ENCODE measurements at places on chromosomes 6 and 20.

DNA sequence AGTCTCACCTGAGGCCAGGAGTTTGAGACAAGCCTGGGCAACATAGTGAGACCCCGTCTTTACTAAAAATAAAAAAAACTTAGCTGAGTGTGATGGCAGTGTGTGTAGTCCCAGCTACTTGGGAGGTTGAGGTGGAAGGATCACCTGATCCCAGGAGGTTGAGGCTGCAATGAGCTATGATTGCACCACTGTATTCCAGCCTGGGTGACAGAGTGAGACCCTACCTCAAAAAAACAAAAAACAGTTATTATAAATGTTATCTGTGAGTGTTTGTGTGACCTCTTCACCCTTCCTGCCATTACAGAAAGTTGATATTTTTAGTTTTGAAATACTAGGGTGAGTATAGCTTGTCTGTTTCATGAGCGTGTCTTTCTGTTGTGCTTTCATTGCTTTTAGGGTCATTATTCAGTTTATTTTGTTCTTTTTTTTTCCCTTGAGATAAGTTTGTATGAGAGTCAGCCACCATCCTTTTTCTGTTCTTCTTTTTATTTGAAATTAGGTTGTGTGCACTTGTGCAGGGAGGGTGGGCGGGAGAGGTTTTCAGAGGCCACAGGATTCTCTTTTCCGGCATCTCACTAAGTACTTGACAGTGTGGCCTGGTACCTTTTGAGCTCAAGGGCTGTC, 26.2 kb downstream of the CDYL start:
- DNase-seq: no peak

- DNase-seq: no peak
These were observed 114.1 kb downstream of the IYD start for GRCh38 chr6:150482883-150483409.

GRCh38 chr20:49432550-49432949, 49.9 kb downstream of the KCNB1 start:
- no peak for DNase-seq

- no peak for DNase-seq
These were observed 19.8 kb downstream of the TAB2 start for GRCh38 chr6:149337320-149337719.

GRCh38 chr6:50720623-50721022, 7.3 kb downstream of the TFAP2D start:
- no peak for DNase-seq

DNA sequence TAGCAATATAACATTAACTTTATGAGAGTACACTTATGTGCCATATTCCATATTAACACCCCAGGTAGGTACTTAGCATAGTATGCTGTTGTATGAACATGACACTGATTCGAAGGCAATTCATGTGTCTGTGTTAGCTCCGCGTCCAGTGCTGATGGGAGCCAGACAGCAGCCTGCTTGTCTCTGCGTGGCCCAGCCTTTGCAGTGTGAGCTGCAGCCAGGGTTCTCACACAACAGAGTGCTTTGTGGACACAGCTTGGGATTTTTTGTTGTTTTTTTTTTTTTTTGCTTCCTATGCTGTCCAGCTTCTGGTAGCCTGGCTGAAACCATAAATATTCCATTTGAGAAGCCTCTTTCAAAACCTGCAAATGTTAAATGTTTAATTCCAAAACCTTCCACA, 350.9 kb downstream of the SMOC2 start:
- no peak for DNase-seq

DNA sequence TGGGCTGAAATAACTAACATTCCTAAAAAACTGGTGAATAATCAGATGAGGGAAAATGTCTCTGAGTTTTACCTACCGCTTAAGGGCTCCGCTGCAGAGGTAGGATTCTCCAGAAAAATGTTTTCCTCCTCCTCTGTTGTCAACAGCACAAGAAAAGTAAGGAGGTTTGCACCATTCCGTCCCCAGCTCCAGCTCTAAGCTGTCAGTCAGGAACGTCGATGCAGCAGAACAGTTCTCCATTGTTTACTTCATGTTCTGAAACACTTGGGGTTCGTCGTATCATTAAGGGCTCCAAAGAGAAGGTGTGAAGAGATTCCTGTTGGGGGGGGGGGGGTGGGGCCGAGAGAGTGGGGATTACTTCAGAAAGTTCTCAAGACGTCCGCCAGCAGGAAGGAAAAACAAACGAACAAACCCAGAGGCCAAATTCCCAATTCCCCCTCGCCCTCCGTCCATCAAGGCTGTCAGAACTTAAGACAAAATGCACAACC, 734 bp downstream of the MMS22L start:
- DNase-seq: no peak

GRCh38 chr6:6386010-6386409, 65.5 kb upstream of the F13A1 start:
- DNase-seq: no peak

DNA sequence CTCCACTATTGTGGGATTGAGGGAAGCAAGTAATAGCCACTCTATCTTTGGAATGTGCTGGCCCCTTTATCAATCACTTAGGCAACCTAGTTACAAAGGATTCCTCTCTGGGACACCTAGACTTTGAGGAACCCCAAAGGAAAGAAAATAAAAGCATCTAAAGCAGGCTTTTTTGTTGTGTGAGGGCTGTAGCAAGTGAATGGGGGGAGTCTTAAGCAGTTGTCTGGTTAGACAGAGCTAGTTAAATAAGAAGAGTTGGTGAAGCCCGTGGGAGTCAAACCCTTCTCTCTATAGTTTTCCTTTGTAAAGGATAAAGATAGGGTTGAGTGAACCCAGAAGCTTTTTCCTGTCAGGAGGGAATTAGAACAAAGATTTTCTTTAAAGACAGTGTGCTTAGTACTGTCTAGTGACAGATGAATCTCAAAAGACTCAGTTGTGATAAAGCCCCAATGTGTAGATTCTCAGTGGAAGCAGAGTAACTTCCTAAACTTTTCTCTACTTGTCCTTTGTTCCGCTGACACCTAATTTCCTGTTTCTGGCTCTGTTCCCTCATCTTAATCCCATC, 63.3 kb downstream of the HDGFL1 start:
- DNase-seq: no peak

GRCh38 chr6:138590796-138591709, 91.8 kb upstream of the NHSL1 start:
- peak; percentile 12 for DNase-seq

- no peak for DNase-seq
These were observed 88.1 kb downstream of the RSPH3 start for GRCh38 chr6:158911746-158912480.

DNA sequence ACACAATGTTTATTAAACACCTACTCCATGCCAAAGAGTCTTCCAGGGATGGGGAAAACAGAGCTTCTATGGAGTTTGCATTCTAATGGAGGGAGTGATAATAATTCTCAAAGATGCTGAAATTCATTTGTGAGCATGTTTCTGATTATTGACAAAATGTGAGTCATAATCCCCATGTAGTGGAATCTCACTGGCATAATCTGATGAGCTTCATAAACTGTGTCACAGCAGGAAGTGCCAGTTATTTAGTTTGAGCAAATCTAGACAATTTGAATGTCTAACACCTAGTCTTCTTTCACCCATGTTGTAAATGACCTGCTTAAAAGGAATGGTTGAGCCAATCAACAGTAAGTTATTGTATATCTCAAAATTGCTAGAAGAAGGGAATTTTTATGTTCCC, 95.1 kb downstream of the KCNQ5 start:
- DNase-seq: no peak

- no peak for DNase-seq
These were observed 332.0 kb downstream of the HAO1 start for GRCh38 chr20:7608250-7608649.

- DNase-seq: no peak
These were observed 57.1 kb downstream of the GNAS start for GRCh38 chr20:58909585-58909984.

DNA sequence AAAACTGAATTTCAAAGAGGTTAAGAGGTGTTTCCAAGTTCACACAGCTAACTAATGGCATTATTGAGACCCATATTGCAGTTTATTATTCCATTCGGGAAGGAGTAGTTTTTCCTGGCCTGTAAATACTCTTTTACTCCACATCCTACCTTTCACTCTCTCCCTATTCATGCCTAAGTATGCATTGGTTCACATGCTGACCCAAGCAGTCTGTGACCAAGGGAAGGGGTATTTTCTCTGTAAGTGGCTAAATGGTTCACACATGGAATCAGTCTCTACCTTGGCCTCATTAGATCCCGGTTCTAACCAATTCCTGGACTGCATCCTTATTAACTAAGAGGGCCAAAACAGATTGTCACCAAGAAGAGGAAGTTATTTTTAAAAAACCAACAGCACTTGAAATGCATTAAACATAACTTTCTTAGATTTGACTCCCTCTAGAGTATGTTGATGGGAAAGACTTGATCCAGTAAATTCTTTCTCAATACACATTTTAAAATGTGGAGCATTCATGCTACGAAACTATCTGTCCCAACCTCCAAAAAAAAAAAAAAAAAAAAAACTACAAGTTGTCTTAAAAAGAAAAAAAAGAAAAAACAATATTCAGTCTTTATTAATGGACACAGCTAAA, 17.8 kb upstream of the RSPO3 start:
- no peak for DNase-seq

DNA sequence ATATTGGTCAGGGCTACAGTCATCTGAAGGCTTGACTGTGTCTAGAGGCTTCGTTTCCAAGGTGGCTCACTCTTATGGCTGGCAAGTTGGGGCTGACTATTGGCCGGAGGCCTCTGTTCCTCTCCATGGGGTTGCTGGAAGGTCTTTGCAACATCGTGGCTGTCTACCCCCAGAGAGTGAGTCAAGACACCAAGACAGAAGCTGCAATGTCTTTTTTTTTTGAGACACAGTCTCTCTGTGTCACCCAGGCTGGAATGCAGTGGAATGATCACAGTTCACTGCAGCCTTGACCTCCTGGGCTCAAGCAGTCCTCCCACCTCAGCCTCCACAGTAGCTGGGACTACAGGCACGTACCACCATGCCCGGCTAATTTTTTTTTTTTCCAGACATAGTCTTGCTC, 29.4 kb upstream of the KIF3B start:
- DNase-seq: no peak

DNA sequence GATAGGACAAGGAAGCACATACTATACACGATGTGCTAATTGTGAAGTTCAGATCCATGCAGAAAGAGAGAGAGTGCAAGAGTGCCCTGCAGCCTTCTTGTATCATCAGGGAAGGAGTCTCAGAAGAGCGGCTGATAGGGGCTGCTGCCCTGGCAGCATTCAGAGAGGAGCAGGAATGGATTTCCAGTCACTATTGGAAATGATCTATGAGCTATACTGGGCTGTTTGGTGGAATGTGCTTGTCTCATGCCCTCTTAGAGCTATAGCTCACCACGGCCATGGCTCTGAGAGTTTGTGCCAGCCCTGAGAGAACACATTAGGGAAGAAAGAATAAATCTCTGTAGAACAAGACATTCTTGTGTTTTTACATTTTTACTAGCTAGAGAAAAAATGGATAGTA, 212.6 kb upstream of the RAB32 start:
- DNase-seq: no peak

DNA sequence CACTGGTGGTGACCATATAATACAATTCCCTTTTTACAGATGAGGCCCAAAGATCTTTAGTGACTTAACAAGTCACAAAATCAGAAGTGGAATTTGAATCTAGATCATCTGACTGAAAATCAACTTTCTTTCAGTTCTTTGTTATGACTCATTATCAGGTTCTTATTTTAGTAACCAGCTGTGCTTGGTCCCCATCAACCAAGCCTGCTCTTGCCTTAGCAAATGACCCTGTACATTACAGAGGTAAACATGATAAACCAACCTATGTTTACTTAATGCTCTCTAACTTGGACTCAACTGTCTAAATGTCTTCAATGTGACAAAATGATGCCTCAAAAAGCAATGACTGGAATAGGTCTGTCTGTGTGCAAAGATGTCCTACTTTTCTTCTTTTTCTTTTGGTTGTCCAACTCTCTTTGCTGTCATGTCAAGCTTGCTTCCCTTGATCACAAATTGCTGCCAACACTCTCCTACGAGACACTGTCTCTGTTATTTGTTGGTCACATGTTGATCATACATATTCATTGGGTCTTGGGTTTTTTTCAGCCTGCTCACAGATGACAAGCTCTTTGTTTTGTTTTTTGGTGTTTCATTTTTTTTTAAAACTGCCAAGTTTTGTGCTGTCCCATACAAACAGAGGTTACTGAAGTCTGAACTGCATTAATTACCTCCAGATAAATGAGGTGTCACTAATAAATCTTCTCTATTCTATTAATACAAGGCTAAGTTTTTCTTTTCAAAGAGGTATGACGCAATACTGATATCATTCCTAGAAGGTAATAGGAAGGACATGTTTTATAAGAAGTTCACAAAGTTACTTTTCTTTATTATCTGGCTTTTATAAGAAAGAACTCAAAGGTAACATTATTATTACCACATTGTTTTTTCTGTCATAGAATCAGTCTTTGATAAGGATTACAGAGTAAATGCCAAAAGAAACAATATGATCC, 62.2 kb upstream of the PLN start:
- DNase-seq: no peak
